Central memory CD4-positive, alpha-beta T cell (primary cell): ENCODE measurements at places on chromosomes 2 and 18.

DNA sequence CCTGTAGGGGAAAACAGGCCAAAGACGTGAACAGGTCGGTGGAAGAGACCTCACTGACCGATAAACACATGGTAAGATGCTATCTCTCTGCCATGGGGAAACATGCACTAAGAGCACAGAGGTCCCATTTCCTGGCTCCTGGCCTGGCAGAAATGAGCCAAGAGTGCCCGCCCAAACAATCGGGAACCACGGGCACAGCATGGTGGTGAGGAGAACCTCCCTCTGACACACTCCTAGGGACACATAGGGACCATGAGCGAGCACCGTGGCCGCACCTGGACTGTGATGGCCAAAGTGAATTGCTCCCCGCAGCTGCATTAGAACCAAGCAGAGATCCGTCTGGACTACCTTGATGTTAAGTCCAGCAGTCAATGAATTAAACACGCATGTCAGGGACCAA, 11.1 kb downstream of the HS6ST1 start:
- no peak for DNase-seq

DNA sequence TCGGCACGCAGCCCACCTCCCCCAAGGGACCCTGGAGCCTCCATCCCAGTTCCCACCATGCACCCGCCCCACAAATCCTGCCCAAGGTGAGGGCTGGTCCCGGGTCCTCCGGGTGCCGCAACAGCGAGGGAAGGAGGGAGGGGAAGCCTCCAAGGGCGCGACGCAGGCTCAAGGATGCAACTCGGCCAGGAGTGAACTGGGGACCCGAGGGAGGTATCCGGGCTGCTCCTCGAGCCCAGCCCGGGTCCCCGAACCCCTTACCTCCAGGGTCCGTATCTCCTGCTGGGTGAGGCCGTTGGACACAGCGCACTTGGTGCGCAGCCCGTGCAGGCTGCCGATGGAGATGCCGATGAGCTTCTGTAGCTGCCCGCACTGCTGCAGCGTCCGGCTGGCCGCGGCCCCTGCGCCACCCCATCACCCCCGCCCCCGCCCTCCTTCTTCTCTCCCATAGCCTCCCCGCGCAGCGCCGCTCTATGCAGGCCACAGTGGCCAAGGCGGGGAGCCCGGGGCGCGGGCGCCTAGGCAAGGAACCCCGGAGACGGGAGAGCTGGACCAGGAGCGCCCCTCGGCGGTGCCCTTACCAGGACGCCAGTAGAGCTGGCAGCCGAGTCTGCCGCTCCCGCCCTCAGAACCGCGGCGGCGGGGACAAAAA, 124.1 kb downstream of the ANKRD30BL start:
- no peak for DNase-seq

- no peak for DNase-seq
These were observed 441.5 kb upstream of the POU3F3 start for GRCh38 chr2:104412384-104412783.

DNA sequence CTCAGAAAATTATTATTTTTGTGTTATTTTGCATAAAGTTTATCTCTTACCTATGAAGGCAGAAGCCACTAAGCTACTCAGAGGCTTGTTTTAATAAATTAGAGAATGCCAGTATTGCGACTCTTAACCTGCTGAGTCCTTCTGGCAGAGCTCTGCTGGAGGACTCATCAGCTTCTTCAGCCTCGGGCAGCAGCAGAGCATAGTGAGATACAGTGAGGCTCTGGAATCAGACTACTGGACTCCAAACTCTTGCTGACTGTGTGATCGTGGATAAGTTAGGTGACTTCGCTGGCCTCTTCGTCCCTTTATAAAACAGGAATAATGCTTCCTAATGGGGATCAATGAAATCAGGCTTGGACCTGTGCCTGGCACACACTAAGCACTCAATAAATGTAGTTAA, 1.7 kb downstream of the PTRHD1 start:
- DNase-seq = no peak

GRCh38 chr2:240789051-240789453, 31.0 kb downstream of the KIF1A start:
- DNase-seq = no peak

- DNase-seq = no peak
These were observed 28.9 kb upstream of the NT5DC4 start for GRCh38 chr2:112691881-112692281.

DNA sequence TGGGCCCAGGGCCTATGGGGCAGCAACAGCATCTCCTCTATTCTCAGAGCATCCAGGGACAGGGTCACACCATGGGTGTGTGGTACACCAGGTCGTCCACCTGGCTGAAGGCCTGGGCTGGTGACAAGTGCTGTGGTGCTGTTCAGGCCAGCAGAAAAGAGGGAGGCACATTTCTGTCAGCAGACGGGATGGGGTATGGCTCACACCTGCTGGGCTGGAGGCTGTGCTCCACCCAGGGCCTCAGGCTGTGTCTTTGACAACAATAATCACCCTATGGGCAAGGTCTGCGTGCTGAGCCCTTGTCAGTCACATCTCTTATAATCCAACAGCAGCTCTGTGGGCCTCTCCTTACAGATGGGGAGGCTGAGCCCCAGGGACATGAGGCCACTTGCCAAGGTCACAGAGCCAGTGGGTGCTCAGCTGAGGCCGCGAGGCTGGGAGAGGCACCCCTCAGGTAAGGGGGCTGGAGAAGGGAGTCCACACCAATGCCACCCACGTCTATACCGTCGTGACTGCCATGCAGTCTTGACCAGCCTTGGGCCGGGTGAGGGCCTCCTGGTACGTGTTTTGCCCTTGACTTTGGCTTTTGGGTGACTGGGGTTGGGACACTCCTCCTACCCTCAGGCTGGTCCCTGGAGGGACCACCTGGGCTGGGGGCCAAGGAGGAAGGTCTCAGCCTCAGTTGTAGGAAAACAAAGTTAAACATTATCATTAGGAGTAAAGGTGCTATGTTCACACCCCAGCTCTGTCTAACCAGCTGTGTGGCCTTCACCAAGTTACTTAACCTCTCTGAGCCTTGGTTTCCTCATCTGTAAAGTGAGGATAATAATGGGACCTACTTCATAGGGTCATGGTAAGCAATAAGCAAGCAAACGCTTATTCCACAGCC, 5.6 kb upstream of the HS6ST1 start:
- DNase-seq = no peak

DNA sequence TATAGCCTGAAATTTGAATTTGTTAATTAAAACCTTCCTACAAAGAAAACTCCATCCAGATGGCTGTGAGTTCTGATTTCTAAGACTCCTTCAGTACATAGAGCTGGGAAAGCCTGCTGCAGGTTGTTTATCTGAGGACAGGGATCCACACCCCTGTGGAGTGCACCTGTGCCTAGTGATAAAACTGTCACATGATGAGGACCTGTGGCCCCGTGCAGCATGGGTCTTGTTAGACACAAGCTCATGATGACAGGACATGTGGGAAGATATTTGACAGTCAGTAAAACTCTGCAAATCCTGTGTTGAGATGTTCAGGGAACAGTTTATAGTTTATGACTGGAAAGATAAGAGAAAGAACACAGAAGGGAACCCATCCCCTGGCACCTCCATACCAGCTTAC, 133.2 kb upstream of the TMEM18 start:
- no peak for DNase-seq

GRCh38 chr2:125925891-125926546, 729.9 kb upstream of the GYPC start:
- DNase-seq = no peak

DNA sequence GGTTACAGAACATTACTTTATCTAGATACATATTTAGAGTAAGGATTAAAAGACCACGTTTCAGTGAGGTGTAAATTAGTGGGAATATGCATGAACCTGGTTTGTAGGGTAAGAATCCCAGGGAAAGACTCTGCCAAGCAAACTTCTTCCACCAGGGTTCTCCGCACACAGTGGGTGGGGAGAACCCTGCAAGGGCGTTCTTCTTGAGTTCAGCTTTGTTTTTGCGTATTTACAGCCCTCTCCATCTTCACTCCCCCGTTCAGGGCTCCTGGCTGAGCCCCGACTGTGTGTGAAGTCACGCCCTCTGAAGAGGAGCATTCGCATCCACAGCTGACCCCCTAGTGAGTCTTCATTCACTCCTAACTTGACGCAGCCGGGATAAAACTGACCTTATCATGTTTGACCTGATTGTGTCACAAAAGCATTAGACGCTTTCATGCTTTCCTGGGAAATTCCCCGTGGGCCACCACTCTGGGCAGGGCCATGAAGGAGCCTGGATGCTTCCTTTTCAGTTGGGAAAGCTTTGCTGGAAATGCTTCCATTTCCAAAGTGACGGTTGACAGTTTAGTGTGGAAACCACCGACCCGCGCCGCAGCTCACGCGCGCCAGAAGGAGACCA, 1.0 kb downstream of the ALKAL2 start:
- no peak for DNase-seq

- no peak for DNase-seq
These were observed 17.6 kb upstream of the ADI1 start for GRCh38 chr2:3536682-3537632.

GRCh38 chr2:194445226-194445625, 1211.8 kb upstream of the SLC39A10 start:
- no peak for DNase-seq

GRCh38 chr2:168430431-168430830, 25.6 kb upstream of the CERS6 start:
- no peak for DNase-seq

GRCh38 chr2:240423788-240424191, 11.7 kb upstream of the GPC1 start:
- no peak for DNase-seq

GRCh38 chr2:57181315-57182038, 865.1 kb upstream of the VRK2 start:
- DNase-seq = no peak

DNA sequence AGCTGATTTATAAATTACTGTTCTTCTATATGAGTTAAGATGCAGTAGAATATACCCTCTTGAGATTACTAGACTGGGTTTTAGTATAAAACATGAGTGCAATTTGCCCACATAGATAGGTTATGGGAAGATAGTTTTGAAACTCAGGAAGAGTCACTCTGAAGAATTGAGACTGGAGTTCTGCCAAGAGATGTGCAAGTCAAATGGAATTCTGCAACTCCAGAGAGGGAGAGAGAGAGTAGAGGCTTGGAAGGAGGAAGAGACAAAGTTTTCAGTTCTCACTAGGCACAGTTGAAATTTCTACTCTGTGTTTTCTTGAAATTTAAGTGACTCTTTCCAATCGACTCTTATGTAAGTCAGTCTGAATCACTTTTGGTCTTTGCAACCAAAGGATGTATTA, 878.8 kb downstream of the TSN start:
- DNase-seq = no peak

GRCh38 chr18:25686960-25687500, 335.1 kb upstream of the ZNF521 start:
- no peak for DNase-seq

- no peak for DNase-seq
These were observed 5.0 kb downstream of the MAL start for GRCh38 chr2:95030496-95030895.

DNA sequence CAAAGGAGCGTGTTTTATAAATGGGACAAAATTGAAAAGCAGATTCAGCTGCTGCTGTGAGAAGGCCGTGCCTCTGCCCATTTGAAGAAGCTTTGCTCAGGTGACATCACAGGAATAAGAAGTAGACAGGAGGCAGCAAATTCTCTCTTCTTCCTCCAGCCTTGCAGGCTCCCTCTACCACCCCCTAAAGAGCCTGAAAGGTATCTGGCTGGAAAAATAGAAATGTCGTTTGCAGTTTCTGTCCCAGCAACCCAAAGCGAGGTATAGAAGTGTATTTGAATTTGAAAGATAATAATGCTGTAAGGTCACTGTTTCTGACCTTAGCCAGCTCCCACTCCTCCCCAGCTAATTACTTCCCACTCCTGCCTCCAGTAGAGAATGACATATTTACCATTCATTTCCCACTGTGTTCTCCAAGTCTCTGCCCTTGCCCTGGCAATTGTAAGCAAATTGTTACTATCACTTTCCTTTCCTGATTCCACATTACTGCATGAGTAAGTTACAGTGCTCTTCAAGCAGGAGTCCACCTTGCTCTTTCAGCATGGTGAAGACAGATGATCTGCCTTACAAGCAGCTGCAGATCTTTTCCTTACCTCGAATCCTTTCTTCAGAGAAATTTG, 56.8 kb upstream of the RASGRP3 start:
- no peak for DNase-seq

- no peak for DNase-seq
These were observed 79.7 kb downstream of the NCK2 start for GRCh38 chr2:105824446-105824845.

- DNase-seq = no peak
These were observed 7.2 kb upstream of the PDIA6 start for GRCh38 chr2:10819714-10820314.

DNA sequence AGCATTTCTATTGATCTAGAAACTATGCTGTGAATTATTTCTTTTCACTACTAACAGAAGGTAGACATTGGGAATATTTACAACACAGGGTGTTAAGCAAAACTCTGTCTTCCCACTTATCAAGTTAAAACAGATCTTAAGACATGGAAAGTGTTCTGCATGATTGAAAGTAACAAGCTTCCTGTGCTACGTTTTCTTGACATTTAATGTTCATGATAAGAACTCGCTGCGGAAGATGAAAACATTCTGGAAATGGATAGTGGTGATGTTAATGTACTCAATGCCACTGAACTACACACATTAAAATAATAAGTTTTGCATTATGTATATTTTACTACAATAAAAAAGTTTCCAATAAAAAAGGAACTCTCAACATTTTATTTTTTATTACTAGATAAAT, 74.4 kb upstream of the SCN7A start:
- no peak for DNase-seq

DNA sequence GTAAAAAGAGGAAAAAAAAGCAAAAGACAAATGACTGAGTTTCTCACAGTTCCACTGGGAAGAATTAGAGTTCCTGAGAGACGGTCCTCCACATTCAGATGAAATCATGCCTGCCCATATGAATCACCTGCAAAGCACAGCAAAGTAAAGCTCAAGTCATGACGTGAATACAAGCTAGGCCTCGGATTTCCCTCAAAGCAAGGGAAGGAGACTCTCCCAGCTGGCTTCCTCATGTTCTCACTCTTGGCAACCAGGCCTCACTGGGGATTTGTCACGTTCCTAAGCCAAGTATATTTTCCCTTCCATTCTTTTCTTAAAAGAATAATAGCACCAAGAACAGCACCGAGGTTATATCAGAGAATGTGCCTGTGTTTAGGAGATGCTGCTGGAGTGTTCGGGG, 47.0 kb downstream of the CYP27C1 start:
- no peak for DNase-seq

DNA sequence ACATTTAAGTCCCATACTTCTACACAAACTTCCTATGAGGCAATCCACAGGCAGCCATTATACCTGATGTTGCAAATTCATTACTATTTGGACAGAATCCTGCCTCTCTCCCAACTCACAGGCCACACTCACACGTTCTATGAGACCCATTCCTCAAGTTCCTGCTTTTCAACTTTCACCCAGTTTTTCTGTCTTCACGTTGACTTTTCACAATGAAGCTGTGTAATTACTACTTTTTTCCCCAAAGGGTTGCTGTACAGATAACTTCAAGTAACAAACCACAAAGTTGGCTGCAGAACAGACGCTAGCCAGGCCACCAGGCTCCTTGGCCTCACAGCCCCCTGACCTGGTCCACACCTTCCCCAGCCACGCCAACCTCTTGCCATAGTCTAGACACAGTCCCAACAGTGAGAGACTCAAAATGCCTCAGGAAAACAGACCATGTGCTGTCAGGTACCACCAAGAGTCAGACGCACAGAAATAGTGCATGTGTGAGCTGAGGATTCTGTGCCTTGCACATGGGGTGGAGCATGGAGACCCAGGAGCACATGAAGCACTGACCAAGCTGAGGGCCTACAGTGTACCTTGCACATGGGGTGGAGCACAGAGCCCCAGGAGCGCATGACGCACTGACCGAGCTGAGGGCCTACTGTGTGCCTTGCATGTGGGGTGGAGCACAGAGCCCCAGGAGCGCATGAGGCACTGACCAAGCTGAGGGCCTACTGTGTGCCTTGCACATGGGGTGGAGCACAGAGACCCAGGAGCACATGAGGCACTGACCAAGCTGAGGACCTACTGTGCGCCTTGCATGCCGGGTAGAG, 61.0 kb downstream of the EIPR1 start:
- no peak for DNase-seq
